Esophagus squamous epithelium (tissue), 5 donors: ENCODE measurements at places on chromosomes 5 and 9. TPM values are rescaled to one million over a fixed set of nuclear protein-coding genes. Genes with fewer than 3 reads are reported as not detected.

- no peak for DNase-seq
These were observed 11.1 kb downstream of the CSF1R start for GRCh38 chr5:150075233-150075632.

DNA sequence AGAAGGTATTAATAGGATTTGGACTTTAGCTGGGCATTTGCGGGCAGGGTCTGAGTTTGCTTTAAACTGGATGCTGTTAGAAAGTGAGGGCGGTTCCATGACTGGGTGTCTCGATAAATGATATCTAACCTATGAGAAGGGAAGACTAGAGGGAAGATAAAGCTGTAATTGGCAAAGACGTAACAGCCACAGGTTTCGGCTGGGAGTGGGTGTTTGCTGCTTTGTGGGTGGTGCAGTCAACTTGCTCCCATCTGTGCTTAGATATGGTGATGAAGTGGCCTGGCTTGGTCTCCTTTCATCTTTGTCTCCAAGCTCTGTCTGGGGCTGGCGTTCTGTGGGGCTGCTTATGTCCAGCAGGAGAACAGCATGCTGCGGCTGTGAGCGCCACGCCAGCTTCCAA lies 23.3 kb downstream of the OR2V1 start:
- no peak for DNase-seq

DNA sequence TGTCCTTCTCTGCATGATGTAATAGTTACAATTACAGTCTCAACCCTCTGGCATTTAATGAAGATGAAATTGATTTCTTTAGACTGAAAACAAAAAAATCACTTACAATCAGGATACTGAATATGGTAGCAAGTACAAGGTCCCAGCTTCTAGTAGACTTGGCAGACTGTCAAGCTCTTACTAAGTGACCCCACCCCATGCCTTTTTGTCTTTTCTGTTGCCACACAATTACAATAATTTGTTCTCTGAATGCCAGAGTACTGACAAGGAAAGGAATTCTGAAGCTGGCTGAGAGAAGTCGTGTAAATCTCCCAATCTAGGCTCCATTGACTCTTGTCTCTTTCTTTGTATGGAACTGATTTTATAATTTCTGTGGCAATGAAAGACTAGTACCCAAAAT lies 154.2 kb downstream of the TMC1 start:
- no peak for DNase-seq

The CATSPER3 gene
- not detected for total RNA-seq
